ENCODE measurements at places on chromosomes 11 and 22. TPM values are rescaled to one million over a fixed set of nuclear protein-coding genes. Genes with fewer than 3 reads are reported as not detected.

The OR51B4 gene
- total RNA-seq = not detected

The SC5D gene
- total RNA-seq = 40.7 TPM

The OR10D3 gene
- not detected for total RNA-seq

The SLC22A12 gene
- total RNA-seq = not detected

GRCh38 chr22:22366537-22366936, 122.0 kb downstream of the VPREB1 start:
- no peak for DNase-seq

DNA sequence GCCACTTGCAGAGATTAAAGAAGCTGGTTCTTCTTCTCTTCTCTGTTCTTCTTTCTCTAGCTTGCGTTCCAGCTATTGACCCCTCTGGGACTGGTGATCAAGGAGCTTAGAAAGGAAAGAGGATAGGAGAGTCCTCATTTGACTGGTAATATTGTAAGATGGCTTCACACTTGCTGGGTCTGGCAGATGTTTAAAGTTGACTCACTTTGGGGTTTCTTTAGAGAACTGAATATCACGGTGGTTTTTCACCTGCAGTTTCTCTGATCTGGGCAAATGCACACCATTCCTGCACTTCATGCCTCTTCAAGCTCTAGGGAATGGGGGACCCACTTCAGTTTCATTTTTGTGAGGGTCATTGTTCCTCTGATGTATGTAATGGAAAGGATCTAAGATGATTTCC, 41.8 kb upstream of the DEUP1 start:
- DNase-seq = no peak

Data from thyroid gland (tissue), 4 donors.